ENCODE measurements at places on chromosomes 11 and 22. TPM values are rescaled to one million over a fixed set of nuclear protein-coding genes. Genes with fewer than 3 reads are reported as not detected.

Gene PARVA
- total RNA-seq, result not detected

GRCh38 chr11:44007481-44008087 lies 40.2 kb upstream of the ACCSL start:
- DNase-seq, result peak; percentile 30

DNA sequence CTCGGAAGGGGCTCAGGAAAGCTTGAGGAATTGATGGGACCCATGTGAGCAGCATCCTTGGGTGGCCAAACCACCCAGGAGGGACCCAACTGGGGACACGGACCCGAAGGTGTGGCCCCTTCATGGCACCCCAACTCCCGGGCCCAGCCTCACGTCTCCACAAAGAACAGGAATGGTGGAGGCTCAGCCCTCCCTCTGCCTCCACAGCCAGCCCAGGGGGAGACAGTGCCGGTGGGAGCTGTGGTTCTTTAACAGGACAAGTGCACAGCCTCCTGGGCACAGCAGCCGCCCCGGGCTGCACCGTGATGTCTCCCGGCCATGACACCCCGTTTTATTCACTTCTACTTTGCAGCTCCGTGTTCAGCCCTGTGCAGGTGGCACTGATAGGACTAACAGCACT lies 587.2 kb downstream of the BRD1 start:
- peak; percentile 27 for DNase-seq

Gene PIK3IP1
- 11.0 TPM for total RNA-seq

DNA sequence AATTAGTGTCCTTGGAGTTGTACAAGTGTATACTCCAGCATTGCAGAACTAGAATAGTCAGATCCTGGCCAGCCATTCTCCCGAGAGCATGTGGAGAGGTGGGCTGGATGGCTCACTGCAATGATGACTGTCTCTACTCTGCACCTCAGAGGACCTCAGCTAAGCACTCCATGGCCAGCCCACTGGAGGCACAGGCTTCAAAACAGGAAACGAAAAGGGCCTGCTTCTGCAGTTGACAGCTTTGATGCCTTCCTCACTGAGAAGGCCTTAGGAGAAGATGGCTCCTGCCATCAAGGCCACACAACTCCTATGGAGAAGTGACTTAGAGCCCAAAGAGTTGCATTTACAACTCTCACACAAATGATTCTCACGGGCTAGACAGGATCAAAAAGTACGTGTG lies 9.1 kb downstream of the POLD4 start:
- no peak for DNase-seq

DNA sequence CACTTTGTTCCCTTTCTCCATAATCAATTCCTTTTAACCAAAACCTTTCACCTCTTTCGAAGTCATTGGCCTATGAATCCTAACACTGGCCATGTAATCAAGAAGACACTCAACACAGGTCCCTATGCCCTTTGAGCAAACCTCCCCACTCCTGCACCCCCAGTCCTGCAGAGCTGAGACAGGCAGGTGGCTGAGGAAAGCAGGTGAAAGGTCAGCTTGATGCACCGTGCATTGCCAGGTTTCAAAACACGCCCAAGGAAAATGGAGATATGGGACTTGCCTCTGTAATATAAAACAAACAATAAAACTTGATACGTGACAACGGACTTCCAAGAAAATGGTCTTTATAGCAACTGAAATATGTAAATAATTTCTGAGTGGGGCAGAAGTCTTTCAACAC lies 10.6 kb downstream of the CPT1A start:
- DNase-seq, result no peak

DNA sequence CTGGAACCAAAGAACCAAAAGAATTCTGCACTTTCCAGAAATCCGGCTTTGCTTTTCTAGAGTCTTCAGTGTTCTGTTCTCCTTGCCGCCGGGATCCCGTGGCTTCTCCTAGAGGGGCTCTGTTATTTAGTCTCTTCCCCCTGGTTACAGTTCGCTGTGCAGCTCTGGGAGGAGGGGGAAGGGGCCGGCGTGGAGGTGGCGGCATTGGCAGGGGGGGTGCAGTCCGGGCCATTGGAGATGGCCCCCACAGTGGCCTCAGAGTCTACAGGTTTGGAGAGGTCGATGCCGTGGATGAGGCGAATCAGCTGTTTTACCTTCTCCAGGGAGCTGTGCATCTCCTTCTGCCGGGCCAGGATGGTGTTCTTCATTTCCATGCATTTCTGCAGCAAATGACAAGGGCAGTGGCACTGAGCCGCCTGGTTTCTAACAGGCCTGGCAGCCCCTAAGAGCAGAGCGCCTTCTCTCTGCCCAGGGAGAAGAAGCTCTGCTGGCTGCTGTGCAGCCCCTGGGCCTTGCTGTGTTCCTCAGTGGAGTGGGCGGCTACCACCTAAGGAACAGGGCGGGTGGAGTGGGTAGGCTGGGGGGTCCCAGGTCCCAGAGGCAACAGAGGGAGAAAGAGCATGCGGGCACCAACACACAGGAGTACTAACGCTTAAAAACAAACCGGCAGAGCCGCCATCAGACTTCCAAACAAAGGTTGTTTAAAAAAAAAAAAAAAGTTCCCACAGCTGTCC lies 11.6 kb downstream of the LARGE2 start:
- no peak for DNase-seq

Gene CDC42BPG
- 0.61 TPM for total RNA-seq

DNA sequence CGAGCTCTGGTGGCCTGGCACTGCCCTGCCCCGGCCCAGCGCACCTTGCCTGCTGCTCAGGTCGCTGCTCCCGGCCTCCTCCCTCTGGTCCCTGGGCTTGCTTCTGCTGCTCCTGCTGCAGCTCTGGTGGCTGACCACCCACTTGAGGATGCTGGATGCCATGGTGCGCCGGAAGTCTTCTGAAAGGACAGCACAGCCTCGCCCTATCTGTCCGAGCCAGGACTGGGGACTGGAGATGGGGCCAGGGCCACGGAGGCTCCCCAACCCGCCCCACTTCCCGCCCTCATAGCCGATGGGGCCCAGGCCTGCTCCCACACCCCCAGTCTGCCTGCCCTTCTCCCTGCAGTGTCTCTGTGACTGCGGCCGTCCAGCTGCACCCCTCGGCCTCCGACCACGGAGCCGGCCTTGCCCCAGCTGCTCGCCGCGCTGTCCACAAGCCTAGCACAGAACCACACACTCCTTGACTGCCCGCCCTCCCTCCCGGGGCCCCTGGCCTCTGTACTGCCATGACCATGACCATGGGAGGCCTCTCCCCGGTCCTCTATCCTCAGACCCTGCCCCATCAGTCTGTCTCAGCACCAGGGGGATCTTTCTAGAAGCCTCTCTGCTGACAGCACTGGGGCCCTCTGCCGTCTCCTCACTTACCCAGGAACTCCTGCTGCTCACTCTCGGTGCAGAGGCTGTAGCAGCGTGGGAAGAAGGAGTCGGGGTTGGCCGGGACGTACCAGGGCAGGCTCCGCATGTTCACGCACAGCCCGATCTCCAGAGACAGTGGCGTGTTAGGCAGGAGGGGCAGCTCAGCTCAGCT lies 12.7 kb downstream of the TTLL8 start:
- no peak for DNase-seq

DNA sequence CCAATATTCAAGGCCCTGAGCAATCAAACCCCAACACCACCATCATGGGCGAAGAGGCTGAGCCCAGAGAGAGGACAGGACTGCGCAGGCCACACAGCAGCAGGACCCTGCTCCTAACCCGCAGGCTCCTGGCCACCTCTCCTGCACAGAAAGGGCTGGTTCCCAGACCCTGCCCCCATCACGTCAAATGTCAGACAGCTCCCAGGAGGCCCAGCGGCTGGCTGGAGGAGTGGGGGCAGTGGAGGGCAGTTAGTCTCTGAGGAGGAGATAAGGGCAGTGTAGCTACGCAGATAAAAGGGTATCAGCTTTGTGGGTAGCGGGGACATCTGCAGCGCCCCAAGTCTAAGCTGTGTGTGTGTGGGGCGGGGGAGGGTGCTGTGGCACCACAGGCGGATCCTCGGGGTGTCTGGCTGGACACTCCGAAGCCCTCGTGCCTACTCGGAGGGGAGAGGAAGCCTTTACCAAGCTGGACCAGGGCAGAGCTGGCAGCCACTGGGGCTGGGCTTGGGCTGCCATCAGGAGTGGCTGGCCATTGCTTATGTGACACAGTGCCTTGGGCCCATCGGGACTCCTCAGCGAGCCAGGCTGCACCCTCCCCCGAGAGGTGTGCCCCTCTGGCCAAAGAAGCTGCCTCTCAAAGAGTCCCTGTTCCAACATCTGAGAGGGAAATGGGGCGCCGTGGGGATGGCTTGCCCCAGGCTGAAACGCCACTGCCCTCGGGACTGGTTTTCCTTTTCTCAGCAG lies 21.5 kb downstream of the FADS3 start:
- no peak for DNase-seq

GRCh38 chr11:84261707-84262106 lies 975.5 kb upstream of the CCDC90B start:
- DNase-seq, result no peak

GRCh38 chr11:77074205-77074604 lies 7.4 kb downstream of the CAPN5 start:
- DNase-seq, result no peak

Gene SHANK3
- 0.05 TPM for total RNA-seq

Gene PTS
- 18.9 TPM for total RNA-seq

All from activated CD8-positive, alpha-beta memory T cell treated with anti-CD3 and anti-CD28 coated beads, Interleukin-2, amount 10 ng/mL, durations not matched to agents 7 days and 5 days (primary cell).